Thyroid gland (tissue), 4 donors: ENCODE measurements at places on chromosomes 3 and 15.

GRCh38 chr3:55698831-55699230, 211.7 kb upstream of the WNT5A start:
- no peak for DNase-seq

GRCh38 chr15:82698711-82699345, 10.8 kb downstream of the AP3B2 start:
- no peak for DNase-seq

DNA sequence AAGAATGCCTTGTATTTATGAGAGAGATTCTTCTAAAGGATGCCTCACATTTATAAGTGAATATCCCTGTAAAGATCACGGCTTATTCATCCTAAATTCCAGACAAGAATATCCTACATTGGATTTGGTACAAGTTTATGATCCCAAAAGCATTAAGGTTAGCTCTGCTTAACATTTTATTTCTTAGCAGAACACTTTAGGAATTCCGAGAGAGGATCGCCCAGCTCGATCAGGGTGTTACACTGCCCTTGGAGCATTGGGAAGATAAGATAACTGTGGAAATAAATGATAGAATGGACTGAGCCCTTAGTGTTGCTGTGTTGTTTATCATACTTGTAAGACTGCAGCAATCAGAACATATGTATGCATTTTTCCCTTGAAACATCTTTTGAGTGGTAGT, 223.0 kb upstream of the CDIN1 start:
- no peak for DNase-seq

GRCh38 chr3:104437131-104437750, 929.5 kb upstream of the ALCAM start:
- DNase-seq: no peak

DNA sequence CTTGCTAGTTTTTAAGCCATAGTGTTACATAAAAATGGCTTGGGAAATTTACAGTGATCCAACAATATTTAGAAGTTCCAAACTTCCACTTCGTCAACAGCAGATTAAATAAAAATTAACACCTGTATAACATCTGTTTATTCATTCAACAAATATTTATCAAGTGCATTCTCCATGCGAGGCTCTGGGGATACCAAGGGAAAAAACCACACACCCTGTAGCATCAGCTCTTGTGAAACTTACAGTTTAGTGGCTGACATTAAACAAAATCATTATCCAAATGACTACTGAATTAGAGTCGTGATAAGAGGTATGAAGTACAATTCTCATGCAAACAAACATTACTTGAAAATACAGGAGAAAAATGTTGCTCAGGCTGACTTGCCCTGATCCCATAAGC, 122.9 kb downstream of the DLG1 start:
- no peak for DNase-seq

DNA sequence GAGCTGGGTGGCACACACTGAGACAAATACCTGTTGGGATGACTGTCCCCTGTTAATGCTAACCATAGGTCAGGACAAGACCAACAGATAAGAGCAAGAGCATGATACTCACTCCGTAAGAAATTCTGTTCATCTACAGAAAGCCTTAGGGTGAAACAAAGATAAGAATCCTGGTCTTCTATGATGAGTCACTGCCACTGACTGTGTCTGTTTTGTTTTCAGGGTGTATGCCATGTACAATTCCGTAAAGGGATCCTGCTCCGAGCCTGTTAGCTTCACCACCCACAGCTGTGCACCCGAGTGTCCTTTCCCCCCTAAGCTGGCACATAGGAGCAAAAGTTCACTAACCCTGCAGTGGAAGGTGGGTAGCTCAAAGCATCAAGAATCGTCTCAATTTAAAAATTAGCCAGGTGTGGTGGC, 141.1 kb downstream of the GHSR start:
- no peak for DNase-seq

DNA sequence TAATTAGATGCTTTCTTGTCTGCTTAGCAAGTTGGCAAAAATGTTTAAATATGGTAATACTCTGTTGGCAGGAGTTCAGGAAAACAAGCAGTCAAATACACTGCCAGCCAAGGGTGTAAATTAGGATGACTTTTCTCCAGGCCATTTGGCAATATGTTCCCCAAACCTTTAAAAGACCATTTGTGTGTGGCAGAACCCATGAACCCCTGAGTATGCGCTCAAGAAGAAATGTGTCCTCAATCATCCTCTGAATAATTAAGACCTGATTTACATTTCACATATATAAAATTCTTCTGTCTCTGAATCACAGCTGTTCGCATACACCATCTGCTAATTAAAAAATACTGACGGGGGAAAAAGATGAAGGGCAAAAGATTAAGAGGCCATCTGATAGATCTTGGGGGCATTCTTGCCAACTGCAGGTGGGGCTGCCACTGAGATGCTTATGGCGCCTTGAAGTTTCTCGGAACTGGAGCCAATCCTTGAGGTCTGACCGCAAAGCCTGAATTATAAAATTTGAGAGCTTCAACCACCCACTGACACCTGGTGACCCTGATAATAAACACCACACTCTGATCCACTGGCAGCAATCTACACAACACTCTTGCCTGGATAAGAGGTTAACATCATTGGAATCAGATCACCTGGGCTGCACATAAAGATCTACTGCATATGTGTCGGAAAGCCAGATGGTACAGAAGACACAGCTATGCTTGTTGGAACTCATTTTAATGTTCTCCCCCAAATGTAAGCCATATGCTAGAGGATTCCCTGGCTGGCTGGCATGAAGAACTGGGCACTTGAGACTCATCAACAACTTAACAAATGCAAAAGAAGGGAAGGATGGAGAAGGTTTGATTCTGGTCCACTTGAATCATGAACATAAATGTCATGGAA, 190.6 kb downstream of the OSBPL10 start:
- no peak for DNase-seq

DNA sequence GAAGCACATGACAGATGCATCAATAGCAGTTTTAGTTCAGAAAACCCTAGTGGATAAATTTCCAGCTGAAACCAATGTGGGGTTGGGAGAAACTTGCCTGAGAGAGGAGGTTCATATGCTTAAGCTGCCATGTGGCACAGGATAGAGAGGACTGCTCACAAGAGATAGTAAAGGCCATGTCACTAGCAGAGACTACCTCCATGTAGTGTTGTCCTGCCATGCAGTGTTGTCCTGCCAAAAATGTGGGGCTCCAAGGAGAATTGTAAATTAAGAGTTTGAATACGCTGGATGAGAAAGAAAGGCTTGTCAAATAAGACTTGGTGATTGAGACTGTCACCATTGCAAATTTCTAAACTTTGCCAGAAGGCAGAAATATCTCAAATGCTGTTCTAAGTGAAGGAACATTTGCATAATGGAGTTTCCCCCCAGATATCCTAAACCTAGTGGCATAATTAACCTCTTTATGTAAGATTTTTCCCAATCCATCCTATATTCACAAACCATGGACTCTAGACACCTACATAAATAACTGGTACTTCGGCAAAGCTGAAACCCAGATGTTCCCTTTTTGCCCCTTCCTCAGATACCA, 938.3 kb upstream of the ALCAM start:
- DNase-seq: no peak

- peak; percentile 71 for DNase-seq
Measured at GRCh38 chr15:74958320-74958907, 1.8 kb upstream of the RPP25 start.

DNA sequence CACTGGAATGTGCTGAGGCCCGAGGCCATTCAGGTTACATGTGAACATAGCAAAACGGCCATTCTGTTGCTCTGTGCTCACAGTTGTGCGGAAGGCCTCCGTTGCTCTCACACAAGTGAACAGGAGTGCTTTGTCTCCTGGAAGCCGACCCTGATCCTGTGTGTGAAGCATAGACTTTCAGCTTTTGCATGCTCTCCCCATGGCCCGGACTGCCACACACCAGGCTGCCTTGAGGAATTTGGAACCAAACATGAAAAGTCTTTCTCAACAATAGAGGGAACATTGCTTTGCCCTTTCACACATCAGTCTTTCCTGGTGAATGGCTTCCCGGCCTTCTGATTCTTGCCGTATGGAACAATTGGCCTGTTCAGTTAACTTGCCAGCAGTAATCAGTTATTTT, 154.8 kb upstream of the LRIG1 start:
- DNase-seq: no peak

- DNase-seq: no peak
Measured at GRCh38 chr3:192848371-192849233, 69.1 kb downstream of the MB21D2 start.

DNA sequence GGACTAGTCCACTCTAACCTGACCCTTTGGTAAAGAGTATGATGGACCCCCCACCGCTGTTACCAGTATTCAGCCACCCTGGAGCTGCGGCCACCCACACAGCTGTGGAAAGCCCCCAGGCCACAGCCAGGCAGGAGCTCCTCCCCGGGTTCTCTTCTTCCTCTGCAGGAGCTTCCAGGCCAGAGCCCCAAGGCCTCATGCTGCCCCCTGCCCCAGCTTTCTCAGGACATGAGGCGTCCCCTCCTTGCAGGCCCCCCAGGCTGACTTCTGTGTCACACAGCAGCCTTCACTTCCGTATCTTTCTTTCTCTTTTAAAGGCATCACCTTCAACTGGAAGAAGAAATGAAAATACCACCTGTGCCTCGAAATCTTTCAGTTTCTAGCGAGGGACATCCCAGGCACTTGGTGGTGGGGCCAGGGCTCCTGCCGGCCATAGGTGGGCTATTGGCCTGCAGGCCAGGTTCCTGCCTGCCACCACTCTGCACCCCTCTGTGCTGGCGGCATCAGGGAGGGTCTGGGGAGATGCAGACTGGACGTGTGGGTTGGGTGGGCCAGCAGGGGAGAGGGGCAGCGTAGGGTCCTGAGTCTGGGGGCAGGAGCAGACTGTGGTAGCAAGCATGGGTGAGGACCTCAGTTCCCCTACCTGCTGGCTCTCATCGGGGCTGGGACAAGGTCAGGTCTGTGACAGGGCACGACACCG, 19.9 kb downstream of the KLF13 start:
- DNase-seq: no peak

DNA sequence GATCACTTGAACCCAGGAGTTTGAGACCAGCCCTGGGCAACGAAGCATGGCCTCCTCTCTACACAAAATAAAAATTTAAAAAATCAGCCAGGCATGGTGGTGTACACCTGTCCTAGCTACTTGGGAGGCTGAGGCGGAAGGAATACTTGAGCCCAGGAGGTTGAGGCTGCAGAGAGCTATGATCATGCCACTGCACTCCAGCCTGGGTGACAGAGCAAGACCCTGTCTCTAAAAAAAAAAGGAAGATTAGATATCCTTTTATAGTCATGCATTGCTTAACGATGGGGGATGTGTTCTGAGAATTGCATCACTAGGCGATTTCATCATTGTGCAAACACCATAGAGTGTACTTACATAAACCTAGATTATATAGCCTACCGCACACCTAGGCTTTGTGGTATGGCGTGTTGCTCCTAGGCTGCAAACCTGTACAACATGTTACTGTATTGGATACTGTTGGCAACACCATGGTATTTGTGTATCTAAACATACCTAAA, 12.6 kb downstream of the ALAS1 start:
- no peak for DNase-seq

- no peak for DNase-seq
Measured at GRCh38 chr15:48012191-48012590, 108.6 kb upstream of the SLC24A5 start.

GRCh38 chr3:76346690-76347089, 561.3 kb upstream of the ZNF717 start:
- DNase-seq: no peak

- DNase-seq: no peak
Measured at GRCh38 chr15:48638963-48639362, 6.5 kb downstream of the FBN1 start.

DNA sequence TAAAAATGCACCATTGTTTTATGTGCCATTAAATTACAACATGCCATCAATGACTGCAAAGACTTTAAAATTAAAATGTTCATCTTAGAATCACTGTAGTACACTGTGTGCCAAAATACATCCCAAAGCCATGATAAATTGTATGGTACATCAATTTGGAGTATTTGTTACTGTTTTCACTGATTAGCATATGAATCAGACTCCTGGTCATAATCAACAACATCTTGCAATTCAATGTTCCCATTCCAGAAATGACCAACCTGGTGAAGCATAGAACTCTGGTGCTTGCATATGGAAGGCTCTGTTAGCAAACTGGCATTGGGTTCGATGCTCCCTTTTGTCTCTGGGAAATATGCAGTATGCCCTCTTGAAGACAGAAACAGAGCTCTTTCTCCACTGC, 22.5 kb downstream of the LYSMD2 start:
- no peak for DNase-seq

GRCh38 chr15:34795267-34796081, at the start of gene ACTC1:
TSS of gene ACTC1 (minus strand) at chr15:34795549. CDS start at chr15:34794808, 741 bp downstream.
- DNase-seq: peak; percentile 73

DNA sequence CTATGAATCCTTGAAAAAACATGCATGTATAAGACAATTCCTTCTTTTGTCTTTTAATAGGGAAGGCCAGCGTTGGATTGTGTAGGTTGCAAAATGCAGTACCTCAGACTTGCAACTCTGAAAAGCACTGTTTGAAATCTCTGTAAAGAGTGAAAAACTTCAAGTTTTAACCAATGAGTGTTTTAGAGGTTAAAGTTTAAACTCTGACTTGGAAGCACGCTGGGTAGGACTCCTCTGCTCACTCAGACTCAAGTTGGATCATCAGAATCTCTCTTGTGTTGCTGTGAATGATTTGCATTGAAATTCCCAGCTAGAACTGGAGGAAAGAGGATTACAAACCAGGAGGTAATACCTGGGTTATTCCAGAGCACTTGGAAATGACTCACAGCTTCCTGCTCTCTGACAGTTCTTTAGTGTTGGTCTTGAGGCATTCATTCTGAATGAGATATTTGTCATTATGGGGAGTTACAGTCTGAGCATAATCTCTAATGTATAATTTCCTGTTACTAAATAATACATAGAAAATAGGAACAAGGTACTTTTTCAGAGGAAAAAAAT, 49.1 kb downstream of the PLS1 start:
- no peak for DNase-seq

- peak; percentile 33 for DNase-seq
Measured at GRCh38 chr3:193190146-193190786, 50.8 kb upstream of the PLAAT1 start.

DNA sequence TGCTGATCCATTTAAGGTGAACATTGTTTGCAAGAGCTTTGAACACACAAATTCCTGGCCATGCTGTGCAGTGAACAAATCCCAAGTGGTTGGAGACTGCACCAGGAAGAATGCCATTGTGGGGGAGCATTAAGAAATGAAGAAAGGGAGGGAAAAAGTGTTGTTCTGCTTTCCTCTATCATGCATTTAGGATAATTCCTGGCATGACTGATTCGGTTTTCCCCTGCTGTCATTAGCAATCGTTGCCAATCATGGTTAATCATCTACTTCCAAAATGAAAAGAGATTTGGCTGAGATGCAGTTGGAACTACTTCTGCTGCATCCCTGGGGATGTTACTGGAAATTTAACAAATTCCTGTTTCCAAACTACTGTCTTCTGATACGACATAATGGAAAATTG, 73.7 kb upstream of the ZPLD1 start:
- DNase-seq: no peak
